Skin of body (tissue), 3 donors: ENCODE measurements at places on chromosomes 1 and 21. TPM values are rescaled to one million over a fixed set of nuclear protein-coding genes. Genes with fewer than 3 reads are reported as not detected.

DNA sequence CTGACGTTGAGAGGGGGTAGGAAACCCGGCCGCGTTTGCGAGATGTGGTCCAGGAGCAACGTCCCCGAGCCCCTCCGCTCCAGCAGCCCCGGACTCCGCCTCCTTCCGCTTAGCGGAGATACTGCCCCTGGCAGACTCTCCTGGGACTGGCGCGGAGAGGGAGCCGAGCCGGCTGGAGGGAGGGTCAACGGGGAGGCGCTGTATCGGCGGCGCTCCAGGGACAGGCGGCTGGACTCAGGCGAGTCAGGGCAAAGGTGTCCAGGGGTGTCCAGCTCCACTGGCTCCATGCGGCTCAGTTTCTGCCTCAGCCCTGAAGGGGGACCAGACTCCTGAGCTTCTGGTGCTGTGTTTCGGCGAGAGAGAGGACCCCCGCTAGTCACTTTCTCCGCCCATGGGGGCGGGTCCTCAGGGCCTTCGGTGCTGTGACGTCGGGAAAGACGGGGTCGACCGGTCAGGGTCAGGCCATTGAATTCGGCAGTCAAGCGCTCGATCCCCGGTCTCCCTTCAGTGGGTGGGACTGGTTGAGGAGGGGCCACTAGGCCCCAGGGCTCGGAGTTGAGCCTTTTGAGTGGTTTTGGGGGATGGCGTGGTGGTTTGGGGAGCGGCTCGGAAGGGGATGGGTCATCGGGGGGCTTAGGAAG is 2.8 kb upstream of the LIX1L start:
- DNase-seq, result peak; percentile 35

GRCh38 chr1:43455213-43455889 is 1.6 kb upstream of the HYI start:
- no peak for DNase-seq

LRRC7 gene
- 8.8 TPM for total RNA-seq

AADACL4 gene
- 0.79 TPM for total RNA-seq

NTNG1 gene
- 9.1 TPM for total RNA-seq
